ENCODE measurements at places on chromosomes 2 and 18. TPM values are rescaled to one million over a fixed set of nuclear protein-coding genes. Genes with fewer than 3 reads are reported as not detected.

The TMEM163 gene
- 0.59 TPM for total RNA-seq

The RND3 gene
- 92.8 TPM for total RNA-seq

The MEIS1 gene
- total RNA-seq: 28.4 TPM

The KIF5C gene
- 2.3 TPM for total RNA-seq

The ONECUT2 gene
- total RNA-seq: 0.10 TPM

DNA sequence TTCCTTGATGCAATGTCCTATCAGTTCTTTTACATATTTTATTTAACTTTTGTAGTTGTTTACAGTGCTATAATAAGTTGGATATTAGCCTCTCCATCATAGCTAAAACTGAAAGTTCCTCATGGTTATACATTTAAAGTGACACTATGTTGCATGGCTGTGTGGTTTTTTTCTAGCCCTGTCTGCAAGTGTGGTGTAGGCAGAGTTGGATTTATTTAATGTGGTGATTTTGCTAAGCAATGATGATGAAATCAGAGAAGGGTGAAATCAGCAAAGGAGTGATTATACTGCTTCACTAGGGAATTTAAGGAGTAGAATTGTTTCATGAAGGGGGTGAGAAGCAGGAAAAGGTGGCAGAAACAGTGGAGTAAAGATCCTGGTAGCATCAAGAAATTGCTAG lies 18.3 kb upstream of the ENOSF1 start:
- no peak for DNase-seq

DNA sequence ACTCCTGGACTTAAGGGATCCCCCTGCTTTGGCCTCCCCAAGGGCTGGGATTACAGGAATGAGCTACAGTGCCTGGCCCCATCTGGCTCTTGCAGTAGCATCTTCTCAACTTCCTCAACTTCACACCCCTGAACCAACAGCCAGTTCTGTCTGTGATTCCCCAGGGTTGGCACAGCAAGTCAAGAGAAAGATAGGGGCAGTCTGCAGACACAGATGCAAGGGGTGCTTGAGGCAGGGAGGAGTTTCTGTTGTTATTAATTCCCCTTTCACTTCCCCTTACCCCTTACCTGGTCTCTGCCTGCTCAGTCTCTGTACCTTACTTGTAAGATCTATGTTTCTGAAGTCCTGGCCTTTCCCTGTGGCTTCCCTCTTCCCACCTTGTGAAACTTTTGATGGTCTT lies 54.1 kb upstream of the MEX3C start:
- no peak for DNase-seq

DNA sequence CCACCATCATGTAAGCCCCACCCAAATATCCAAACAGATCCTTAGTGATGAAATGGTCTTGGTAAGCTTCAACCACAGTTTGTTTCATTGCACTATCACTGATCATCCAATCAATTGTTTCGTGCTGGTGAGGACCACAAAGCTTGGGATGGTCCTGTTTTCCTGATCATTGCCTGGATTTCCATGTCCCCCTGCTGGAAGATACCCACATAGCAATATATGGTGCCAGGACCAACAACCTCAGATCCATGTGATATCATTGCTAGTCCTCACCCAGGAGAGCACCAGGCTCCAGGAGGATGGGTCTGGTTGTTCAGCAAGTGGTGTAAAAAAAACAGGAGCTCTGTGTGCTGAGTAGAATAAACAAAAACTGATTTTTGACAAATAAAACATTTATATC lies 206.5 kb upstream of the SH3BP4 start:
- DNase-seq: no peak

DNA sequence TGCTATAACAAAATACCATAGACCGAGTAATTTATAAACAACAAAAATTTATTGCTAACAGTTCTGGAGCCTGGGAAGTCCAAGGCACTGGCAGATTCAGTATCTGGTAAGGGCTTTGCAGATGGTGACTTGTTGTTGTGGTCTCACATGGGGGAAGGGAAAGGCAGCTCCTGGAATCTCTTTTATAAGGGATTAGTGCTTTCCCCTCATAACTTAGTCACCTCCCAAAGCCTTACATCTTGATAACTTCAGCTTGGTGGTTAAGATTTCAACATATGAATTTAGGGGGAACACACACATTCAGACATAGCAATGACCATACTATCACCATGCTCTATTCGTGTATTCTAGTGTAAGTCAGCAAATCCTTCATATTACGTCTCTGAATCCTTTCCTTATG lies 447.6 kb upstream of the TCF4 start:
- DNase-seq: no peak

DNA sequence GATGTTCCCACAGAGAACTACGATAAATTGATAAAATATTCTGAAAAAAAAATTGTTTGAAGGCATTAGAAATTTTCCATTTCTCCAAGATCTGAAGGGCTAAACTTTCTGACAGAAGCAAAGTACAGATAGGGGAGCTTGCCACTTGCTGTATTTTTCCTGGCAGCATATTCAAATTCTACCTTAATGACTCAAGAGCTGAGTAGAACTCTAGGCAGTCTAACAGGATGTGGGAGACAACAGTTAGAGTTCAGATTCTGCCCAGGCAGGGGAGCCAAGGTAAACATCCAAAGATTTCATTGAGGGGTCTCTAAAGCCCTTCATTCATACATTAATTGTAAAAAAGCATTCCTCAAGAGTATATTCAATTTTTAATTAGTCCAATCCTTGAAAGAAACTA lies 46.0 kb upstream of the RIT2 start:
- DNase-seq: no peak

DNA sequence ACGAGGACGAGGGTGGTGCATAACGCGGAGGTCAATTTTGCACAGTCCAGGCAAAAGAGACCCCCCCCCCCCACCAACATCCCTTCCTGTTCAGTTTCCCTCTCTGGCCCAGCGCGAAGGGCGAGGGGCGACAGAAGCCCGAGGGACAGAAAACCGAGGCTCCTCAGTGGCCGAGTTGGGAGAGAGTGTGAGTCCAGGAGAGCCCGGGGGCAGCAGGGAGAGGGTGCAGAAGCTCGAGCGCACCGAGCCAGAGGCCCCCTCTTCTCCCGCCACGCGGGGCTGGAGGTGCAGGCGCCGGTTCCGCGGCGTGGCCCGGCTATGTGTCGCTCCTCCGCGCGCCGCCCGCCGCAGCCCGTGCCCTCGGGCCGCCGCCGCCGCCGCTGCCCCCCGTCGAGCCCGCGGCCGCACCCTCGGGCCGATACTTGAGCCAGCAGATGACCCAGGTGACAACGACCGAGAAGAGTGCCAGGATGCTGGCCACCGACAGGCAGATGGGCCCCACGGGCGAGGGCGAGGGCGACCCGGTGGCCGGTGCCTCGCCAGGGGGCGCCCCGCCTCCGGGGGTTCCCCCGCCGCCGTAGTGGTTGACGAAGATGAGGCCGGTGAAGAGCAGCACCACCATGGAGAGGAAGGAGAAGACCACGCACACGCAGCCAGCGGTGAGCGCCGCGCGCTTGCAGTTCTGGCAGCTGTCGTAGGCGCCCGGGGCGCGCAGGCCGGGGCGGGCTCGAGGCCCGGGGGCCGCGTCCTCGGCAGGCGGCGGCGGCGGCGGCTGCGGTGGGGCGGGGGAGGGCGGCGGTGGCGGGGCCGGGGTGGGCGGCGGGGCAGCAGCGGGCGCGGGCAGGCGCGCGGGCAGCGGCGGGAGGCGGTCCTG lies 20.2 kb upstream of the PAX3 start:
- DNase-seq: no peak

DNA sequence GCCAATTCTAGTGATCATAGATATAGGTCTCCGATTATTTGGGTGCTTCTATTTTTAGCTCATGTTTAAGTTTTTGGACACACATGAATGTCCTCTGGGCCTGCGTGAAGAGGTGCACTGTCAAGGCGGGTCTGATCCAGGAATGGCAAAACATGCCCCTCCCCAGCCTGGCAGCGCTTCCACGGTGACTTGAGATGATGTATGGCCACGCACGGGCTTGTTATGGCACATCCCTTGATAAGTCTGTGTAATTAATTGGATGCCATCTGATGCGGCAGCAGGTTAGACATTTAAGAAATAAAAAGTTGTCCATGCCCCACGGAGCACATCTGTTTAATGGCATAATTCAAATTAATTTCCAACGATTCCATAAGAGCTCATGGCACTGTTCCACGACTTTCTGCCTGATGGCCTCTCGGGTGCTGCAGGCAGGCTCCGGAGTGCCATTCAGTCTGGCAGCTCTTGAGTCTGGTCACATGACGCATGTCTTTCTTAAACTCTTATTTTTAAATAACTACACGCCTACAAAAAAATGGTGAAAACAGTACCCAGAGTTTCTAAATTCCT lies 151.4 kb downstream of the ACKR3 start:
- no peak for DNase-seq

GRCh38 chr2:8540552-8541055 lies 141.3 kb upstream of the ID2 start:
- DNase-seq: no peak

DNA sequence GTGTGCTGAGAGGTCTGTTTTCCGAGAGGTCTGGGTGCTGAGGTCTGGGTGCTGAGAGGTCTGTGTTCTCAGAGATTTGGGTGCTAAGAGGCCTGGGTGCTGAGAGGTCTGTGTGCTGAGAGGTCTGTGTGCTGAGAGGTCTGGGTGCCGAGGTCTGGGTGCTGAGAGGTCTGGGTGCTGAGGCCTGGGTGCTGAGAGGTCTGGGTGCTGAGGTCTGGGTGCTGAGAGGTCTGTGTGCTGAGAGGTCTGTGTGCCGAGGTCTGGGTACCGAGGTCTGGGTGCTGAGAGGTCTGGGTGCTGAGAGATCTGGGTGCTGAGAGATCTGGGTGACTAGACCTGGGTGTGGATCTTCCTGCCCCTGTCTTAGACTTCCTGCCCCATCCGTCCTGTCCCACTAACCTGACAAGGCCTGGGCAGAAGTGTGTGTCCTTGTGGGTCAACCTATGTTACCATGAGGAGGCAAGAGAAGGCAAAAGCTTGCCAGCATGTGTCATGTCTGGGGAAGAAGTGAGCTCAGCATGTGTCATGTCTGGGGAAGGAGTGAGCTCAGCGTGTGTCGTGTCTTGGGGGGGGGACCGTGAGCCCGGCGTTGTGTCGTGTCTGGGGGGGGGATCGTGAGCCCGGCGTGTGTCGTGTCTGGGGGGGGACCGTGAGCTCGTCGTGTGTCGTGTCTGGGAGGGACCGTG lies 69.3 kb downstream of the KCNG2 start:
- DNase-seq: no peak

DNA sequence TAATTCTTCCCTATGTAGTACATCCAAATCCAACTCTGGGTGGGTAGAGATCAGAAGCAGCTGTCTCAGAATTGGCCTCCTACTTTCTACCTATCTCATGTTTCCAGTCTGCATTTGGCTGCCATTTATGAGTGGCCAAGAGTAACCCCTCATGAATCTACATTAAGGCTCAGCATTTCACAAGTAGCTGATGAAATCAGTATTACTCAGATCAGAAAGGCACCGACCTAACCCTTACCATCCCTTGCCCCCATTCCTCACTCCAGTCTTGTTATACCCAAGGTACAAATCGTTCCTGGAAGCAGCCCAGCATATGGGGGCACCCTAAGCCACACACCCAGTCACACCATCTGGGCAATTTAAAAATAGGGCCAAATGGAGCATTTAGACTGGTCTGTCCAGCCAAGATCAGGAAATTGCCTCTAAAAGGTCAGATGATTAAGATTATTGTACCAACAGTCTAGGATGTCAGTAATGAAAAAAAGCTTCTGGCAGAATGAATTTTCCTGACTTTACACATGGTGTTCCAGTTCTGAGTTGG lies 37.1 kb downstream of the CD28 start:
- DNase-seq: no peak

- DNase-seq: no peak
Observed at GRCh38 chr2:46493241-46493970, 14.0 kb downstream of the TMEM247 start.

GRCh38 chr2:45691171-45691999 lies 39.9 kb downstream of the PRKCE start:
- DNase-seq: no peak

GRCh38 chr2:9370746-9371145 lies 52.6 kb downstream of the ITGB1BP1 start:
- DNase-seq: no peak

- DNase-seq: no peak
Observed at GRCh38 chr2:99618579-99619097, 128.8 kb upstream of the REV1 start.

- DNase-seq: no peak
Observed at GRCh38 chr2:122486086-122486485, 730.6 kb downstream of the TSN start.

GRCh38 chr2:111983478-111984212 lies 71.4 kb upstream of the TMEM87B start:
- DNase-seq: no peak

GRCh38 chr2:2657121-2657962 lies 326.3 kb upstream of the MYT1L start:
- no peak for DNase-seq

DNA sequence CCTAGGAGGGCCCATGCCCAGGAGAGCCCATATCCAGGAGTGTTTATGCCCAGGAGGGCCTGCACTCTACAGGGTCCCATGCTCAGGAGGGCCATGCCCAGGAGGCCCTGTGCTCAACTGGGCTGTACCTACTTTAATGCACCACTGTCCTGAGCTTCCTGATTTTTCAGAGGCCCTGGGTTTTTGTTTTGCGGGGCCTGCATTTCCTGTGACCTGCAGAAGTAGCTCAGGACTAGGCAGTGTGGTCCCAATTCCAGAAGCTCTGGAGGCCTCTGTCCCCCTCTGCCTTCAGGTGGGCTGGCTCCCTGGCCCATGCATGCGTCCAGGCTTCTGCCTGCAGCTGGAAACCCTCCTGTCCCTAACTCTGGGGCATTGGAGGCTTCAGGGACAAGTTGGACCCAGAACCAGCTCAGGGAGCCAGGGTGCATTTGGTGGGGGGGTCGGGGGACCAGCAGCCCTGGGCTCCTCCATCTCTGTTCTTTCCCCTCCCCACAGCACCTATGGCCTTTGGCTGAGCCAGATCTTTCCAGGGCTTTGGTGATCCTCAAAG lies 10.8 kb downstream of the GPR35 start:
- DNase-seq: no peak

DNA sequence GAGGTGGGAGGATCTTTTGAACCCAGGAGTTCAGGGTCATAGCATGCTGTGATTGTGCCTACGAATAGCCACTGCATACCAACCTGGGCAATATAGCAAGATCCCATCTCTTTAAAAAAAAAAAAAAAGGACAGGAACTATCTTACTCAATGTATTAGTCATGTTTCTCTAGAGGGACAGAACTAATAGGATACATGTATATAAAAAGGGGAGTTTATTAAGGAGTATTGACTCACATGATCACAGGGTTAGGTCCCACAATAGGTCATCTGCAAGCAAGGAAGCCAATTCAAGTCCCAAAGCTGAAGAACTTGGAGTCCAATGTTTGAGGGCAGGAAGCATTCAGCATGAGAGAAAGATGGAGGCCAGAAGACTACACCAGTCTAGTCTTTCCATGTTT lies 18.8 kb upstream of the CASP10 start:
- no peak for DNase-seq

- no peak for DNase-seq
Observed at GRCh38 chr2:240069829-240070228, 16.5 kb upstream of the OR6B3 start.
